ENCODE measurements at places on chromosomes 1 and 21.
A peak's percentile ranks its signal among the peaks of the same experiment; 100 is the strongest.

- H3K4me1 ChIP-seq, result no peaks in the 10 kb centered on the region
- H3K36me3 ChIP-seq, result no peaks in the 10 kb centered on the region
- H3K27ac ChIP-seq, result no peak overlapping the region
- DNase-seq, result no peak
- peaks cover 12% of the 10 kb centered on the region for H3K27me3 ChIP-seq
- no peak overlapping the region for H3K4me3 ChIP-seq
These were observed 11.5 kb upstream of the TAS1R2 start for GRCh38 chr1:18870957-18871356.

GRCh38 chr1:163069142-163069541 lies at the start of gene RGS4:
RGS4 (plus strand) TSS chr1:163069361; CDS start chr1:163069485, 124 bp downstream.
- DNase-seq, result peak; percentile 73
- H3K4me3 ChIP-seq, result peak within 1 kb of the TSS; percentile 69
- peak within 1 kb of the TSS; percentile 91 for H3K27ac ChIP-seq

- no peak for DNase-seq
- no peaks in the 10 kb centered on the region for H3K27me3 ChIP-seq
- no peaks in the 10 kb centered on the region for H3K36me3 ChIP-seq
- H3K4me1 ChIP-seq, result no peaks in the 10 kb centered on the region
- H3K4me3 ChIP-seq, result no peak overlapping the region
- no peak overlapping the region for H3K27ac ChIP-seq
These were observed 154.1 kb downstream of the TRABD2B start for GRCh38 chr1:47843059-47843458.

- no peak overlapping the region for H3K27ac ChIP-seq
- no peaks in the 10 kb centered on the region for H3K4me1 ChIP-seq
- no peaks in the 10 kb centered on the region for H3K27me3 ChIP-seq
- DNase-seq, result no peak
- H3K4me3 ChIP-seq, result no peak overlapping the region
These were observed 177.5 kb downstream of the LMO4 start for GRCh38 chr1:87506147-87506546.

- H3K4me1 ChIP-seq, result 0 out of 2 replicates have a peak, but pooled peaks cover 5% of the 10 kb centered on the region
- DNase-seq, result no peak
- no peak overlapping the region for H3K4me3 ChIP-seq
These were observed 30.5 kb downstream of the ENO1 start for GRCh38 chr1:8847990-8848389.

DNA sequence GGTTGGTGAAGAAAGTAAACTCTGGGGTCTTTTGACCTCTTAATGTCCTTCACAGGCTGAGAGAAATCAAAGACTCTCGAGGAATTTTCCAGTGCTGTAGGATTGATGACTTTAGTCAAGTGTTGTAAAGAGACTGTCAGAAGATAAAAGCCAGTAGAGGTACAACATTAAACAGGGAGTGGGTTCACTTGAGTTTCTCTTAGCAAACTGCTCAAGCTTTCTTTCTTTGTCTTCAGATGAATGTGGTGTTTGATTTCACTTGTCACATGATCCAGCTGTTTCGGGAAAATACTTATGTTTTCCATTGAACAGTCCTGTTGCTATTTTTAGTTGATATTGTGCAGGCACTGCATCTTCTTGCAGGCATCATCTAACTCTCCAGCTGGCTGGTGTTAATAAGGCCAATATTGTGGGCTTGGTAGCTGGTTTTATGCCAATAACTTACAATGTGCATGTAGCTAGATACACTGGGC lies 45.6 kb downstream of the XCL2 start:
- H3K4me3 ChIP-seq, result no peak overlapping the region
- H3K27ac ChIP-seq, result peak overlapping the region; percentile 98
- no peaks in the 10 kb centered on the region for H3K36me3 ChIP-seq
- H3K4me1 ChIP-seq, result peaks cover 14% of the 10 kb centered on the region
- no peak for DNase-seq
- no peaks in the 10 kb centered on the region for H3K27me3 ChIP-seq

DNA sequence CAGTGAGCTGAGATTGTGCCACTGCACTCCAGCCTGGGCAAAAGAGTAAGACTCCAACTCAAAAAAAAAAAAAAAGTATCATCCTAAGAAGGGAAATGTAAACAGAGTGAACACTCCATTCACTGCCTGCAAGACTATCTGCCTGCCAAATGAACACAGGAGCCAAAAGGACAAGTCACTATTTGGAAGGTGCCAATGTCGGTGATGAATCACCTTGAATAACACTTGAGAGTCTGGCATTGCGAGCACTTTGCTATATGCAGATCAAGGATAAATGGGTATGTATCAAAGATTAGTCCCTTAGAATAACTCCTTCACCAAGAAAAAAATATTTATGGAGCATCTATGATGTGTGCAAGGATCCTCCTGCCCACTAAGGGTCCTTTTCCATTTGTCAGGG lies 6.6 kb downstream of the UBR4 start:
- no peak overlapping the region for H3K4me3 ChIP-seq
- H3K4me1 ChIP-seq, result peaks cover 10% of the 10 kb centered on the region
- no peaks in the 10 kb centered on the region for H3K27me3 ChIP-seq
- DNase-seq, result no peak

DNA sequence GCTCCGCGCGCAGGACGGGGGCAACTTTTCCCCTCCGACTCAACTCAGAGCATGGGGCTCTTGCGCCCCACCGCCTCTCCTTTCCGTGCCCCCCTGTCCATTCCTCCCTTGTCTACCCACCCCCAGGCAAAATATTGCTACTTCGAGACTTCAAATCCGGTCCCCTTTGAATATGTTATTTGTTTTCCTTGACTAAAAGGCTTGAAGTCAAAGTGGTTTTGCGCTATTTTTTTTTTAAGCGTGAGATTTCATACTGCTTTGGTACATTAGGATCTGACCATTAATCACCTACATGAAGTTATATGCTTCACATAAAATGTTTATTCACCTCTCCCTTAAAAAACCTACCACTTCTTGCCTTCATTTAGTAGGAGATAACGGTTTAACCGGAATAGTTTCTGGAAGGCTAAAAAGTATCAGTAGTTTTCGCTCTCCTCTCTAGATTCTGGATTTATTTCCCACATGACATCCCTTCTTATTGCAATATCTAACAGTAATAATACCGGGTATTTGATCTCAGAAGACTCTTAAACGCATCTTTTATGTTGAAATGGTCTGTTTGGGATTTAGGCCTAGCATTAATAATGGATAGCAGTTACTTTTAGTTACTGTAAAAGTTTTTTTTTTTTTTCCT lies 1.6 kb downstream of the NFIA start:
- H3K36me3 ChIP-seq, result peaks cover 10% of the 10 kb centered on the region
- peak overlapping the region; percentile 19 for H3K27ac ChIP-seq
- H3K4me1 ChIP-seq, result peaks cover 30% of the 10 kb centered on the region
- peak overlapping the region; percentile 72 for H3K4me3 ChIP-seq

DNA sequence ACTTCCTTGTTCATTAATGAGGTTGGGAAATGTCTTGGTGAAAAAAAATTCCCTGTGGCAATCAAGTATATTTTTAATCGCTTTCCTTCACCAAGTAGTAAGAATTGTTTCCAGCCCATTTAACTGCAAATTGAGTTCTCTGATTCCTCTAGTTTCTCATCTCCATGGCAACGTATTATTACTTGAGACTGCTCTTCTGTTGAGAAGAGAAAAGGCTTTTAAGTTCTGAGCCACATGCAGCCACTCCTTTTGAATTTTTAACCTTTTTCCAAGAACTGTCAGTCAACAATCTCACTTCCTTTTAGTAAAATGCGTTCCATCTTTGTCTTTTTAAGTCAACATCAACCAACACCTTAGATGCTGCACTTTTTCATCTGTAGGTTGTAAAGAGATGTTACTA lies 75.7 kb upstream of the KIAA1614 start:
- DNase-seq, result no peak
- no peak overlapping the region for H3K4me3 ChIP-seq

DNA sequence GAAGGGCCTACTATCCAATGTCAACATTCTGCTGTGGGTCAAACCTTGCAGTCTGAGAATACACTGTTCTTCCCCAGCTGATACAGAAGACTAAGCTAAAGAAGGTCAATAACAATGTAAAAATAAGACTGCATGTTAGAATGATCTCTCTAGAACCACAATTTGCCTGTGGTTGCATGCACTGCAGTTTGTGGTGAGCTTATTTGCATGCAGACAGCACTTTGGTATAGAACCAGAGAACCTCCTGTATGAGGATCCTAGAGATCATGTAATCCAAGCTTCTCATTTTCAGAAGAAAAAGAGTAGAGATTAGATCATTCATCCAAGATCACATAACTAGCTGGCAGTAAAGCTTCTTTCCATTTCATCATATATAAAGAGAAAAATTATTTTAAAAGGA lies 15.8 kb downstream of the SYNJ1 start:
- H3K4me1 ChIP-seq, result no peaks in the 10 kb centered on the region
- H3K36me3 ChIP-seq, result peaks cover 17% of the 10 kb centered on the region
- H3K27ac ChIP-seq, result no peak overlapping the region
- no peaks in the 10 kb centered on the region for H3K27me3 ChIP-seq

GRCh38 chr1:107669996-107670395 lies 295.0 kb downstream of the VAV3 start:
- H3K27me3 ChIP-seq, result no peaks in the 10 kb centered on the region
- H3K36me3 ChIP-seq, result no peaks in the 10 kb centered on the region
- H3K27ac ChIP-seq, result no peak overlapping the region
- peak; percentile 6 for DNase-seq
- H3K4me3 ChIP-seq, result no peak overlapping the region
- no peaks in the 10 kb centered on the region for H3K4me1 ChIP-seq

DNA sequence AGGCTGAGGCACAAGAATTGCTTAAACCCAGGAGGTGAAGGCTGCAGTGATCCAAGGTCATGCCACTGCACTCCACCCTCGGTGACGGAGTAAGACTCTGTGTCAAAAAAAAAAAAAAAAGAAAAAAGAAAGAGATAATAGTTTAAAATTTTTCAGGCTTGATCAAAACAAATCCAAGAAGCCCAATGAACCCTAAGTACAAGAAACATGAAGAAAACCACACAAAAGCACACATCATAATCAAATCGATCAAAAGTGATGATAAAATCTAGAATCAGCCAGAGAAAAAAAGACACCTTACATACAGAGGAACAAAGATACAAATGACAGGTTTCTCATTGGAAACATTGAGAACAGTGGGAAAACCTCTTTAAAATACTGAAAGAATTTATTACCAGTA lies 31.5 kb downstream of the LDLRAD1 start:
- DNase-seq, result no peak
- no peak overlapping the region for H3K27ac ChIP-seq
- H3K4me3 ChIP-seq, result no peak overlapping the region
- H3K27me3 ChIP-seq, result no peaks in the 10 kb centered on the region
- H3K36me3 ChIP-seq, result no peaks in the 10 kb centered on the region
- H3K4me1 ChIP-seq, result no peaks in the 10 kb centered on the region

- no peaks in the 10 kb centered on the region for H3K36me3 ChIP-seq
- H3K27ac ChIP-seq, result no peak overlapping the region
- no peaks in the 10 kb centered on the region for H3K4me1 ChIP-seq
These were observed 61.9 kb upstream of the GJA5 start for GRCh38 chr1:147822292-147822691.

- no peak overlapping the region for H3K27ac ChIP-seq
- no peak overlapping the region for H3K4me3 ChIP-seq
- no peaks in the 10 kb centered on the region for H3K27me3 ChIP-seq
- no peaks in the 10 kb centered on the region for H3K4me1 ChIP-seq
- DNase-seq, result no peak
These were observed 23.4 kb upstream of the PTPN14 start for GRCh38 chr1:214574598-214575411.

- DNase-seq, result no peak
- H3K27ac ChIP-seq, result no peak overlapping the region
- H3K4me3 ChIP-seq, result no peak overlapping the region
- H3K27me3 ChIP-seq, result no peaks in the 10 kb centered on the region
These were observed 270.5 kb downstream of the RRAGC start for GRCh38 chr1:38589036-38589435.

- H3K4me1 ChIP-seq, result no peaks in the 10 kb centered on the region
- H3K27ac ChIP-seq, result no peak overlapping the region
- H3K36me3 ChIP-seq, result peaks cover 44% of the 10 kb centered on the region
These were observed 19.8 kb upstream of the UBR4 start for GRCh38 chr1:19229828-19230325.

GRCh38 chr1:150178548-150178947 lies 28.8 kb downstream of the PLEKHO1 start:
- no peaks in the 10 kb centered on the region for H3K27me3 ChIP-seq
- no peaks in the 10 kb centered on the region for H3K36me3 ChIP-seq
- no peak for DNase-seq
- H3K4me1 ChIP-seq, result no peaks in the 10 kb centered on the region
- no peak overlapping the region for H3K27ac ChIP-seq

GRCh38 chr1:3482378-3482849 lies 27.9 kb downstream of the ARHGEF16 start:
- DNase-seq, result no peak
- peaks cover 5% of the 10 kb centered on the region for H3K4me1 ChIP-seq
- no peak overlapping the region for H3K27ac ChIP-seq

DNA sequence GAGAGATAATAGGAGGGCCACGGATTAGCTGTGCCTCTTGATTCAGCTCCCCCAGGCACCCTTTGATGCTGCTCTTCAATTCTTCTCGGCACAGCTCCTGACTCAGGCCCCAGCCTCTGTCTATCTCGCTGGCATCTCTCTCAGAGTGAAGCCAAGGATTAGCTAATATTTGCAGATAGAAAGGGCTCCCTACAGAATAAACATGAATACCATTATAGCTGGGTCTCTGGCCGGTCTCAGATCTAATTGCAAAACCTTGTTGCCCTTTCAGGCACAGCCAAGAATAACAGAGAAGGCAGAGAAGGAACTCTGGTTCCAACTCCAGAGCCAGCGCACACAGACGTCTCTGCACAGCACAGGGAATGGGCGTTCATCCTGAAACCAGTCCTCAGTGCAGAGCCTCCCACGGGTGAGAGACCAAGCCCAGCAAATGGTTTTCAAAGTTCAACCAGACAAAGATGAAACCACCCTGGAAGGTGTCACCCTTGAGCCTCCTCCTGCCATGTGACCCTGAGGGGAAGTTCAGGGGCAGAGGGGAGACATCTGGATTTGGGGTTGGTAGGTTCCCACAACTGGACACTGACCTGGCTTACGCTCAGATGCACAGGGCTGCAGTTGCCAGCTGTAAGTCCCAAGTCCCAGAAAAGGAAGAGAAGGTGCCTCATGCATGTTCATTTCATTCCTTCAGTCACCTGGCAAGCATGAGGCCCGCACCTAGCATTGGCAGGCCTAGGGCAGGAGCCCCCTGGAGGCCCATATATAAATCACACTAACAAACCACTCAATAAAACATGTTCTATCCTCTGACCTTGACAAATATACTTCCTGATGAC lies 394.0 kb downstream of the NPHP4 start:
- H3K36me3 ChIP-seq, result no peaks in the 10 kb centered on the region

- no peak overlapping the region for H3K27ac ChIP-seq
- DNase-seq, result peak; percentile 42
- no peaks in the 10 kb centered on the region for H3K27me3 ChIP-seq
- no peak overlapping the region for H3K4me3 ChIP-seq
- peaks cover 7% of the 10 kb centered on the region for H3K4me1 ChIP-seq
- no peaks in the 10 kb centered on the region for H3K36me3 ChIP-seq
These were observed 19.5 kb downstream of the ACTN2 start for GRCh38 chr1:236705771-236706170.

GRCh38 chr21:25895565-25896205 lies 160.9 kb downstream of the GABPA start:
- DNase-seq, result peak; percentile 43
- peak overlapping the region; percentile 34 for H3K27ac ChIP-seq
- H3K4me3 ChIP-seq, result no peak overlapping the region
- no peaks in the 10 kb centered on the region for H3K4me1 ChIP-seq
- no peaks in the 10 kb centered on the region for H3K27me3 ChIP-seq
